Cortex of kidney (tissue), 1 donor: ENCODE measurements at places on chromosomes 6 and 20.

DNA sequence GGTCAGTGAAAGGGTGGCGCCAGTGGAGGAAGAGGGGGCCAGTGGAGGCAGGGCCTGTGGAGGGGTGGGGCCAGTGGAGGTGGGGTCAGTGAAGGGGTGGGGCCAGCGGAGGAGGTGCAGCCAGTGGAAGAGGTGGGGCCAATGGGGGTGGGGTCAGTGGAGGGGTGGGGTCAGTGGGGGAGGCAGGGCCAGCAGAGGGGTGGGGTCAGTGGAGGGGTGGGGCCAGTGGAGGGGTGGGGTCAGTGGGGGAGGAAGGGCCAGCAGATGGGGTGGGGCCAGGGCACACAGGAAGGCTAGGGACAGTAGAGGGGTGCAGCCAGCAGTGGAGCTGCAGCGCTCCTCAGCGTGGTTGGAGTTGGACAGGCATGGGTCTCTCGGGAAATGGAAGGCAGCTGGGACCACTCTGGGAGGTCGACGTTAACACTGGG lies 18.7 kb downstream of the ADRM1 start:
- DNase-seq: no peak

GRCh38 chr6:142301651-142302391 lies at the start of gene ADGRG6:
Gene ADGRG6, plus strand, starts transcription at chr6:142302007. Its CDS starts 323 bp downstream, at chr6:142302330.
- DNase-seq: no peak

DNA sequence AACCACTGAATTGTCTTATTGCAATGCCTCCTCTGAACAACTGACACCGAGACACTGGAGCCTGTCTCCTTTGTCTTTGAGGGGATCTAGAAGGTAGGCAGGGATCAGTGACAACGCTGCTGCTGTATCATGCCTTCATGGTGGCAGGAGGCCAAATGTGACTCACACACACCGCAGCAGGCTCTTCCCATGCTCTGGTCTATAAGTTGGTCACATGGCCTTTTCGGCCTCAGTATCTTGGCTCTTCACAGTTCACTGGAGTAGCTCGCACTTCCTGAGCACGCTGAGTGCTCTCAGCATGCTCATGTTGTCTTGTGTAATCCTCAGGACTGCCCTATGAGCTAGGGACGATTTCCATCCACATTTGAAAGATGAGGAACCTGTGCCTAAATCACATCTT lies 167.4 kb upstream of the PCSK2 start:
- no peak for DNase-seq

- no peak for DNase-seq
Measured at GRCh38 chr20:32477594-32478512, 107.3 kb downstream of the NOL4L start.

DNA sequence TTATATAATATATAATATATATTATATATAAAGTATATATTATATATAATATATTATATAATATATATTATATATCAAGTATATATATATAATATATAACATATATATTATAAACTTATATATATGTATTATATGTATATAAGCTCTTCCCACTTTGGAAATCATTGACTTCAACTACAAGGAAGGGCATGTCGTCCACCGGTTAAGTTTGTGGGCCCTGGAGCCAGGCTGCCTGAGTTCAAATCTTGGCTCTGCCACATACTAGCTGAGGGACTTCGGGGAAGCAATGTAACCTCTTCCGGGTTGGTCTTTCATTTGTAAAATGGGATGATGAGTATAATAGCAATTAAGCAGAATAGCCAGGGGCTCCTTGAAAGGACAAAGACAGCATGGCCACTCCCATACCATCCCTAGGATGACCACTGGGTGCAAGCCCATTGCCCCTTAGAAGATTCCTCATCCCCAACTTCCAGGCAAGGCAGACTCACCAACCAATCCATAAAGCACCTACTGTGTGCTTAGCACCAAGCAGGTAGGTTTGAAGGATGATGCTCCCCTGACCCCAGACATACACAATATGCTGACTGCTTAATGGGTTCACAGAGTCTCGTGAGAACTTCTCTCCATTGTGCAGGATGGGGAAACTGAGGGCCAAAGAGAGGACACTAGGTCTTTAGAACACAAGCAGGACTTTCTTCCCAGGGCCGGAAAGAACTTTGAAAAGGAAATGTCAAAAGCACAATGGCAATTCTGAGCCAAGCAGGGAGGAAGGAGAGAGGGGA lies 163.2 kb downstream of the MRPL14 start:
- no peak for DNase-seq

- no peak for DNase-seq
Measured at GRCh38 chr20:46554828-46555227, 4.4 kb upstream of the OCSTAMP start.

- DNase-seq: no peak
Measured at GRCh38 chr6:46199387-46199786, 28.6 kb upstream of the ENPP5 start.
